ENCODE measurements at places on chromosomes 7 and 10. TPM values are rescaled to one million over a fixed set of nuclear protein-coding genes. Genes with fewer than 3 reads are reported as not detected.
A peak's percentile ranks its signal among the peaks of the same experiment; 100 is the strongest.

SYT15B gene
- 1.9 TPM for total RNA-seq

- DNase-seq = no peak
Observed at GRCh38 chr10:88104223-88104622, 240.8 kb downstream of the PTEN start.

GRCh38 chr10:22324893-22325271 is 4.0 kb downstream of the BMI1 start:
- no peak for DNase-seq

TMEM248 gene
- total RNA-seq = 113 TPM

GRCh38 chr10:35336921-35337823 is 863 bp downstream of the CCNY start:
- peak; percentile 68 for DNase-seq

- DNase-seq = peak; percentile 69
Observed at GRCh38 chr10:77873536-77874380, 52.8 kb downstream of the DLG5 start.

DNA sequence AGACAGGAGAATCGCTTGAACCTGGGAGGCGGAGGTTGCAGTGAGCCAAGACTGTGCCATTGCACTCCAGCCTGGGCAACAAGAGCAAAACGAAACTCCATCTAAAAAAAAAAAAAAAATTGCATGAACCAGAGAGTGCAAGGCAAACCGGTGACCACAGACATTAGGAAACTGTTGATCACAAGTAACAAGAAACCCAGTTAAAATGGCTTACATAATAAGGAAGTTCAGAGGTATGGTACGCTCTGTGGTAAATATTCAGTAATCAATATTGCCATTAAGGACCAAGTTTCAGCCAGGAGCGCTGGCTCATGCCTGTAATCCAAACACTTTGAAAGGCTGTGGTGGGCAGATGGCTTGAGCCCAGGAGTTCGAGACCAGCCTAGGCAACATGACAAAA is 9.2 kb upstream of the NT5C2 start:
- no peak for DNase-seq

DNA sequence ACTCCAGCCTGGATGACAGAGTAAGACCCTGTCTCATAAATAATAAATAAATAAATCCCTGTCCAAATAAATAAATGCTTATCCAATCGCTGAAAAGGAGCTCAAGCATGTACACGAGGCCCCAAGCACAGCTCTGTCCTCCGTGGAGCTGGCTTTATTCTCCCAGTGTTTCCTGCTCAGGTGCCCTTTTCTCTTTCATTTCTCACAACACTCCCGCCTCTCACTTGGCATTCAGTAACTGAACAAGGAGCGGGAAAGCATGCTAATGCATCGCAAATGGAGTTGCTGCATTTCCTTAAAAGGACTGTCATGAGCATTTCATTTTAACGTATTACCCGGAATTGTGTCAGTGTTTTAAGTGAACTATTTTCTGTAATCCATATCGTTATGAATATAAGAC is 210.9 kb upstream of the C7orf33 start:
- DNase-seq = no peak

OR6V1 gene
- not detected for total RNA-seq

GRCh38 chr7:3338161-3338560 is 37.1 kb downstream of the SDK1 start:
- no peak for DNase-seq

GRCh38 chr7:84022684-84023308 is 171.8 kb downstream of the SEMA3A start:
- DNase-seq = no peak

PTPRE gene
- 2.7 TPM for total RNA-seq

AUTS2 gene
- 1.4 TPM for total RNA-seq

KIFBP gene
- total RNA-seq = 56.5 TPM

ZNF277 gene
- 29.6 TPM for total RNA-seq

DNA sequence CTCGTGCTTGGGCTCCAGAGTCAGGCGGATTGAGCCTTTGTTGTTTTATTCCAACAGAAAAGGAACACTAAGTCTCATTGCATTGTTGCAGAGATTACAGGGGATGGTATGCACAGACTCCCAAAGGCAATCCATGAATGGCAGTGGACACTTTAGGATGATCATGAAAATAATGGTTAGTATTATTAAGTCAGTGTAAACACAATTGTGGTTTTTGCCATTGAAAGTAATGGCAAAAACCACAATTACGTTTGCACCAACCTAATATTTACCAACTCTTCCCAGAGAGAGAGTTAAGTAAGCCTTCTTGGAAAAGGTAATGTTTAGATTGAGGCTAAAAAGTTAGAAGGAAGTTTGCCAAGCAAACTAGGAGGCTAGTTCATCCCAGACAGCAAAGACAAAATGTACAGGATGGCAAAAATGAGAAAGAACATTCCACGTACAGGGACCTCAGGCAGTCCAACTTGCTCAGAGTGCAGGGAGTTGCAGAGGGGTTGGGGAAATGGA is 72.9 kb upstream of the AMPH start:
- no peak for DNase-seq

ZNF488 gene
- not detected for total RNA-seq

PYROXD2 gene
- total RNA-seq = 14.0 TPM

DNA sequence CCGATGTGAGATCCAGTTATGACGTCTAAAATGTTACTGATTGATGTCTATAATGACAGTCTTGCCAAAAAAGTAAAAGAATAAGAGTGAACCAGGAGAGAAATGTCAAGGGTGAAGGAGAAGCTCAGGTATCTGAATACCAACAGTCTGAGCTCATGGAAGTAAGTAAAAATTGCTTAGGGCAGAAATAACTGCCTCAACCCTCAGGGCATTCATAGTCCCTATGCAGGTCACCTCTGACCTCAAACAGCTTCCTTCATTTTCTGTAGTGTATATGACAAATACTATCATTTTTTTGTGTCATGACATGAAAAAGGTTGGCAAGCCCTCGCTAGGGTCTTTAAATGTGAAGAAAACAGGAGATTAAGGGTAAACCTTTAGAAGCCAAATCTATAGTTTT is 41.0 kb upstream of the MRPS16 start:
- DNase-seq = no peak

DNA sequence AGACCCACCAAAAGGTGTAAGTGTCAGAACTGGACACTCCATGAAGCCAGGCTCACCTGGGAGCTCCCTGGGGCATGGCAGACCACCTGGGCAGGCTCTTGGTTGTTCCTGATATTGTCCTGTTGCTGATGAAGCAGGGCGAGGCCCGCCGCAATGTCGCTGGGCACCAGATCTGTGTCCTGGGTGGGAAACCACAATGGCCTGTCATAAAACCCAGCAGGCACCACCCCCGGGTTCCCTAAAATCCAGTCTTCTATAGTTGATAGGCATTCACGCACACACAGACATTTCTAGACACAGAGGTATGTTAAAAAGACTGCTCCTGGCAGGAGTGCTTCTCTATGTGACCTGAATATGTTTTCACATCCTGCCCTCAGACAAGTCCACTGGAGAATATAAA is 15.0 kb downstream of the DAGLB start:
- no peak for DNase-seq

DNA sequence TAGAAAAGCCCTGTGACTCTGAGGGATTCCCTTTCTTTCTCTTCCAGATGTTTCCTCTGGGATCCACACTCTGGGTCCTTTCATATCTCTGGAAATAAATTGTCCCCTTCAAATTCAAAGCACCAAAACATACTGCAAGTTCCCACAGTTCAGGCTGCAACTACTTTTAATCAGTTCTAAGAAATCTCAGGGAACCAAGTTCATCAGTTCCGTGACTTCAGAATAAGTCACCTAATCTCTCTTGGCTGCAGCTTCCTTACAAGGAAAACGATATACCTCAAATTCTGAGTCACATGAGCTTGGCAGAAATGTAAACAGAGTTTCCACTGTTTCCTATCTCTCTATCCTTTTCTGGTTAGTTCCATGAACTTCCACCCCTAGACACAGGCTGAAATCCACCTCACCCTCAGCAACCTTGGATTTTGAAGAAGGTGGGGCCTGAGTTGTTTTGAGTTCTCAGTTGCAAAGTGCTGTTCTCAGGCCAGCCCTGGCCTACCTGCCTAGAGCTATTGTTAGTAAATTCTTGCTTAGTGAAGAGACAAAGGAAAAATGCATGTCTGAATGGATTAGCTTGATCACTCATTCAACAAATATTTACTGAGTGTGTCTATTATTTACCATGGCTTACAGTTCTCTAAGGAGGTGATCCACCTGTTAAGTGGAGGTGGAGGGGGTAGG is 59.3 kb upstream of the IL6 start:
- peak; percentile 82 for DNase-seq

DNA sequence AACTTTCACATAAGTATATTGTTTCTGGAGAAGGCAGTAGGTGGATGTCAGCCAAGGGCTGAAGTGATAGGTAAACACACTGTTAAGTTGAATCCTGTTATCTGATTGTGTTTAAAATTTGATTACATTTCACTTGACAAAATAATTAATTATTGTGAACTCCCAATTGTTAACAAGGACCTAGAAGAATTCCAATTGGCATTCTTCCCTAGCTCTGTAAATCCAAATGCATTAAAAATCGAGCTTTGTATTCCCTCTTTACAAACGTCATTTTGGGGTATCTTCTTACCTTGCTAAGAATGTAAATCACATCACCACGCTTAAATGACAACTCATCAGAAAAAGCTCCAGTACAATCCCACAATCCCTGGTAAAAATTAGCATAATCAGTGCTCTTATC is 179.9 kb downstream of the SKAP2 start:
- DNase-seq = no peak

- peak; percentile 55 for DNase-seq
Observed at GRCh38 chr7:100080907-100081534, 502 bp downstream of the ZNF3 start.

STEAP1 gene
- total RNA-seq = 120 TPM

CHN2 gene
- not detected for total RNA-seq

- no peak for DNase-seq
Observed at GRCh38 chr7:97018791-97019531, 5.7 kb downstream of the DLX5 start.

GRCh38 chr7:128666200-128666599 is 5.9 kb upstream of the GARIN1A start:
- peak; percentile 55 for DNase-seq

ARMC3 gene
- not detected for total RNA-seq

DNA sequence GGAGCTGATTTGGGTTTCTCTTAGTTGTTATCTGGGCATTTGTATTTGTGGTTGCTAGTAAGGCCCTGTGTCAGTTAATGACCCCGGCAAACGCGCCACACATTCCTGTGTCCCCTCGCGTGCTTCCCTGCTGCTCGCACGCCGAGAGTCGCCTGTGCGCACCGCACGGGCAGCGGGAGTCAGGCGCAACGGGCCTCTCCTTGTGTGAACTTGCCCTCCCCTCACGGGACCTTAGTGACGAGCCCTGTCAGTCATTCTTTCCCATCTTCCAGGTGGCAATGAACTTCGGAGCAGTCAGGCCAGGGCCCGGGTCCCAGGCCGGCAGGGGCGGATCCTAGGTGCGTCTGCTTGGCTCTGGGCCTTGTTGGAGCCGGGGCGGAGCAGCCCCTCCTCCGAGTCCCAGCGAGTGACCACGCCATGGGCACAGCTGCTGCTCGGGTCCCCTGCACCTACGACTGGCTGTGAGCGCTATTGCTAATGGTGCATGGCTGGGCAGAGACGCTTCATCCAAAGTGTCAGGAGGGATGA is 12.4 kb upstream of the PRKAR1B start:
- no peak for DNase-seq

DNA sequence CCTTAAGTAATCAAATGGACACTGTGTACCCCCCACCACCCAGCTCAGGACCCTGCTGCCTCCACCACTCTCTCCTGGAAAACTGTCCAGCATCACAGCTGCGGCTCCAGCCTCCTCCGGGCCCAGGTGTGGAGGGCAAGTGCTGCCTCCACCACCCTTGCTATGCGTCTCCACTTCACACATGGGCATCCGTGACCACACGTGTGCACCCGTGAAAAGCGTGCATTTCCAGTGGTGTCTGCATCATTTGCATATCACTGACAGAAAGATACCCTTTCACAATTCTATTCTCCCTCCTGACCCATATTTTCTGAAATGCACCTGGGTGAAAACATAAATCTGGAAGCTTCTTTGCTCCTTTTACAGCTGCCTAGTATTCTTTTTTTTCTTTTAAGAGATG is 89.7 kb upstream of the PDGFA start:
- DNase-seq = no peak

- no peak for DNase-seq
Observed at GRCh38 chr10:95268438-95268837, 22.4 kb downstream of the PDLIM1 start.

ITIH5 gene
- not detected for total RNA-seq
